ENCODE measurements at places on chromosomes 6 and 20.

GRCh38 chr6:137764464-137764863 is 102.6 kb upstream of the TNFAIP3 start:
- no peak for DNase-seq

DNA sequence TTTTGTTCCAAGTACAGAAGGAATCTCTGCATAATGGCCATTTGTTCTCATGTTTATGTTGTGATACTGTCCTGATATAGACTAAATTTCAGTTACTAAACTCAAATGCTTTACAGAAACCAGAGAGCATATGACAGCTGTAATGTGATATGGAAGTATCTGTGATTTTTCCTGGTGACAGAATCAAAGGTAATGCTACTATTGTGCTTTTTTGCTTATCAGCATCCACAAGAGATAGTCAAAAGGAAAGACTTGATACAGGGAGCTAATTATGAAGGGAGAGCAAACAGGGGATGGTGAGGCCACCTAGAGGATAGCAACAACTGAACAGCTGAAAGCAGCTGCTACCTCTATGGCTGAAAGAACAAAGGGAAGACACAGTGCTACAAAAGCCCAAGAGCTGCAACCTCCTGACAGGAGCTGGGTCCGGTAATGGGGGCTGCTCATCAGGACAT is 181.4 kb downstream of the PHF3 start:
- DNase-seq: no peak

DNA sequence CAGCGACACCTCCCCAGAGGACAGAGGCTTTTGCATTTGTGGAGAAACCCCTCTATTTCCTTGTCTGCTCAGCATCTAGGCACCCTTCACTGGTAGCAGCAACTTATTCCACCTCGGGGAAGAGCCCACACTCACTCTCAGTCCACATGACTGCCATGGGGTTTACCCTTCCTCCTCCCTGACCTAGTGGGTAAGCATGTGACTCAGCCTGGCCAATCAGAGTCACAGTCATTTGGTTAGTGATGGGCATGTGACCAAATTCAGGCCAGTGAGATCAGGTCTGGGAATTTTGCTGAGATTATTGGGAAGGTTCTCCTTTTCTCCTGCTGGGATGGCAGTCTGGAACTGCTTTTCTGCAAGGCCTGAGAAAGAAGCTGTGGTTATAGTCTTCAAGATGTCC is 145.7 kb upstream of the PHACTR3 start:
- no peak for DNase-seq

DNA sequence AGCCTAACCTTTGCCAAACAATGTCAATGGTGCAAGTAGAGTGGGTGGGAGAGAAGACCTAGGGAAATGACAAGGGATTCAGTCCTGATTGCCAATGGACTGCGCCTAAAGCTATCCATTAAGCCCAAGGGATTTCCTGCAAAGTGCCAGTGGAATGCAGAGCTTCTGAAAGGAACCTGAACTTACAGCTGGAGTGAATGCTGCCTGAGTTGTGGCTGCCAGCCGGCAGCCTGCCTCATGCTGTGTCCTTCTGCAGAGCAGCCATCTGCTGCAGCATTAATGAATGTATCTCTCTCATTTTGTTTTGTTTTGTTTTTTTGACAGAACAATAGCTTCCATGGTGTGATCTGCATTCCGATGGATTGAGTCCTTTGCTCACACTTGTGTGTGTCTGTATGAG is 44.7 kb downstream of the SLC35F1 start:
- DNase-seq: no peak

DNA sequence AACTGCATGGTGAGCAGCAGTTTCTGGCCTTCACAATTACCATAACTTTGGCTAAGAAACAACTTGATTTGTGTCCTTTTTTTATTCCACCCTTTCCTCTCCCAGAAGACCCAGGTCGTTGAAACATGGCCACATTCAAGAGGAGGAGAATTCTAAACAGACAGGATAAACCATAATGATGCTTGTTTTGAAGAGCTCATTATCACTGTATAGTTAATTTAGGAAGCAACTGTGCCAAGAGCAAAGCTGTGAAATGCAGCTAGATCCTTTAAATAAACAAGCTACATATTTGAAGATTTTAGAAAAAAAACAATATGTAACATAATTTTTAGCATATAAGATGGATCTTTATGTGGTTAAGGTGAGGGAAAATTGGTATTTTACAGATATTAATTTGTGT is 104.5 kb downstream of the KLHL32 start:
- no peak for DNase-seq

DNA sequence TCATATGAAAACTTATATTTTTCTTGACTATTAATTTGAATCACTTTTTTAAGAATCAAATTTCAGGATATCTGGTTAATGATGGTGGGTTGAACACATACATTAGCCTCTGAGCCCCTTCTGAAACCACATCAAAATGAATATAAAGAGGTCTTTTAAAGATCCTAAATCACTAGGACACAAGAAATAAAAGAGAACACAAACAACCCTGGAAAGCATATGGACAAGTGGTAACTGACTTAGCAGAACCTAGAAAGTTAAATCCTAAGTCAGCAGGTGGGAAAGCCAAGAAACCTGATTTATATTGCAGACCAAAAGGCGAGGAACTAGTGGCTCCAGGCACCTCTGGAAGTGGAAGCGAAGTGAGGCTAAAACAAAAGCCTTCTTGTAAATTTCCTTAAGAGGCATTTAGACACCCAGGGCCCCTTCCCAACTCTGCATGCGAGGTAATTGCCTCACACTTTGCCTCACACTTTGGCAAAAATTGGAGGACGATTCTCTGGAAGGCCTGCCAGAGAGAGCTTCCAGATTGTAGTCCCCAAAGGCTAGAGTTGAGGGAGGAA is 293.9 kb downstream of the KHDC1L start:
- DNase-seq: no peak

- DNase-seq: no peak
Observed at GRCh38 chr6:147043994-147044477, 160.2 kb upstream of the STXBP5 start.

DNA sequence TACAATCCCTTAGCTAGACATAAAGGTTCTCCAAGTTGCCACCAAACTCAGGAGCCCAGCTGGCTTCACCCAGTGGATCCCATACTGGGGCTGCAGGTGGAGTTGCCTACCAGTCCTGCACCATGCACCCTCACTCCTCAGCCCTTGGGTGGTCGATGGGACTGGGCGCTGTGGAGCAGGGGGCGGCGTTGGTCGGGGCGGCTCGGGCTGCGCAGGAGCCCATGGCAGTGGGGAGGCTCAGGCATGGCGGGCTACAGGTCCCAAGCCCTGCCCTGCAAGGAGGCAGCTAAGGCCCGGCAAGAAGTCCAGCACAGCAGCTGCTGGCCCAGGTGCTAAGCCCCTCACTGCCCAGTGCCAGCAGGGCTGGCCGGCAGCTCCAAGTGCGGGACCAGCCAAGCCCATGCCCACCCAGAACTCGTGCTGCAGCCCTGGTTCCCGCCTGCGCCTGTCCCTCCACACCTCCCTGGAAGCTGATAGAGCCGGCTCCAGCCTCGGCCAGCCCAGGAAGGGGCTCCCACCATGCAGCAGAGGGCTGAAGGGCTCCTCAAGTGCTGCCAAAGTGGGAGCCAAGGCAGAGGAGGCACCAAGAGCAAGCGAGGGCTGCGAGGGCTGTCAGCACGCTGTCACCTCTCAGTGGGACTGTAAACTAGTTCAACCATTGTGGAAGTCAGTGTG is 912.1 kb downstream of the PHF3 start:
- peak; percentile 83 for DNase-seq

- DNase-seq: no peak
Observed at GRCh38 chr20:45047581-45048119, 53.3 kb downstream of the KCNS1 start.

DNA sequence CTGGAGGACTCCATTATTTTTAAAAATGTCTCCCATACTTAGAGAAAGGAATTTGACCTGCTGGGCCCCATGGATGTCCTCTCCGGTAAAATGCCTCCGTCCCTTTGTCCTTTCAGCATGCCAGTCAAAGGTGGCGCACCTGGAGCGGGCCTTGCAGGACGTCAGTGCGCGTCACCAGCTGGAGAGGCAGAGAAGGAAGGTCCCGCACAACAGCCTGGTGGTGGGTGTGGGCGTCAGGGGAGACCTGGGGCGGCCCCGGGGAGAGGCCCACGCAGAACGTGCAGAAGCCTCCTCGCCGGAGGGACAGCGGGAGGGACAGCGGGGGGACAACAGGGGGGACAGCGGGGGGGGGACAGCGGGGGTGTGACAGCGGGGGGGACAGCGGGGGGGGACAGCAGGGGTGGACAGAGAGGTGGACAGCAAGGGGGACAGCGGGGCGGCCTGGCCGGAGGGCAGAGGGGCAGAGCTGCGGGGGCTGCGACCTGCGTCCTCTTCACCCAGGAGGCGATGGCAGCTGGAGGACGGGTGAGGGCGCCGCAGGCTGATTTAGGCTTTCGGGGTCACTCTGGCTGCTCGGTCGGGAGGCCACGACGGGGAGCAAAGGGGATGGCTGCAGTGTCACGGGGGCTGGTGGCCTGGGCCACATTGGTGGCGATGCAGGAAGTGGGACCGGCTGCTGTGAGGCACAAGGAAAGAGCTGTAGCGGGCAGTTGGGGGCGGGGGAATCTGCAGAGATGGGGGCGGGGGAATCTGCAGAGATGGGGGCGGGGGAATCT is 859 bp upstream of the KIF25 start:
- peak; percentile 69 for DNase-seq

GRCh38 chr6:122969999-122970533 is 26.0 kb upstream of the CLVS2 start:
- DNase-seq: no peak

DNA sequence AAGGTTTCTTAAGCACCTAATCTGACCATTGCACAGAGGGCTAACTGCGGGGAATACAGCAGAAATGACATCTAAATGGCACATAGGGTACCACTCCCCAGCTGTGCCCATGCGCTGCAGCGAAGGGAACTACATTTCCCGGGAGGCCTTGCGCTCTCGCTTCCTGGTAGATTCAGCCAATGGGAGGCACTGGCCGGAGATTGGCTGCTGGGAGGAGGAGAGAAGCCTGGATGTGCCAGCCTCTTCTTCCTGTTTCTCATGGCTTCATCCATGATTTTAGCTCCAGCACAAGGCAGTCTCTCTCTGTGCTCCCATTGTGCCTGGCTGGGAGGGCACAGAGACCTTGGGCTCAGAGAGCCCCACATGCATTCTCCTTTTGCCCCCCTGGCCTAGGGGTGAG is 101.7 kb upstream of the FOXA2 start:
- DNase-seq: no peak

DNA sequence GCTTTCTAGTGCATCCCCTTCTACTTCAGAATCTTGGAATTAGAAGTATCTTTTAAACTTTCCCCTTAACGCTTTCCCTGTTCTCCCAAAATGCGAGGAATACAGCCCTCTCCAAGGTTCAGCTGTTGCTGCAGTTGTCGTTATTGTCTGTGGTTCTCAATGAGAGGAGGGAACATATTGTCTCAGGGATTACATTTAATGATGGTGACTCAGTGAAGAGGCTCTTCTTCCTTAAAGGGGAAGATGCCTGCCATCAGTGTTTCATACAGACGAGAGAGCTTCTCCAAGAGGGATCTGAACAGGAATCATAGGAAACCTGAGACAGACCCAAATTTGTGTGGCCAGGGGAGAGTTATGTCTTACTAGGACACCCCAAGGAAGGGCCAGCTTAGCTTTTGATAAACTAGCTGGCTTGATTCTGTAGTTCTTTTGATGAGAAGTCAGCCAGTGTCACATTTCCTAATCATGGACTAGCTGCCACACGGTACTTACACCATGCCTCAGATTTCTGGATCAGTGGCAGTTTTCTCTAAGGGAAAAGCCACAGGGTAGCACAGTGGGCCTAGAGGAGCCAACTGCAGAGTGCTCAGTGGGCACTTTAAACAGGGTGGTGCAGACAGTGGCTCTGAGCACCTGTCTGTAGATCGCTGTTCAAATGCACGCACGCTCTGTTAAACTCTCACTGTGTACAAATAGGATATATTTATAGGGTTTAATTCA is 59.7 kb upstream of the TMEM181 start:
- DNase-seq: no peak

GRCh38 chr6:40054186-40054585 is 119.9 kb upstream of the MOCS1 start:
- no peak for DNase-seq

GRCh38 chr20:33568378-33568777 is 78.5 kb downstream of the CBFA2T2 start:
- DNase-seq: no peak

GRCh38 chr6:44071670-44072451 is 55.4 kb downstream of the MRPL14 start:
- no peak for DNase-seq

DNA sequence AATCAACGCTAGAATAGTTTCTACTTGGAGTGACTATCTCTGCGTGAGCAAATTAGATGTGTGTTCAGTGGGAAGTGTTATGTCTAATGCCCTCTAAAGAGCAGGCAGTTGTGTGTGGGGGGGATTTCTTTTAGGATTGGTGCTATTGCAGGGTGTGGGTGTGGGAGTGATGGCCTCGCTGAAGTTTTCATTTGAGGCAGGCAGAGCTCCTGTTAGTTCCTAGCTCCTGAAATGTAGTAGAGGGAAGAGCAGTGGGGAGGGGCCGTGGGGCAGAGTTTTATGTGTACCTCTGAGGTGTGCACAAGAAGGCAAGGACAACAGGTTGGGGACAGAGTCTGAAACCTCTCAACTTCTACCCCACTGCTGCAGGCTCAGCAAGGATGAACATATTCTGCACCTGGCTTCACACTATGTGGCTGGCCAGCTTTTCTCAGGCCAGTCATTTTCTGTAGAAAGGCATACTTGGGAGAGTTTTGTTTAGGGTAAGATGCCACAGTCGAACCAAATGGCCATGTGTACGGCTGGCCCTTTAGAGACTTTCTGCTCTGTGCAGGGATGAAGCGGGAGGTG is 229.2 kb upstream of the SUPT3H start:
- no peak for DNase-seq

DNA sequence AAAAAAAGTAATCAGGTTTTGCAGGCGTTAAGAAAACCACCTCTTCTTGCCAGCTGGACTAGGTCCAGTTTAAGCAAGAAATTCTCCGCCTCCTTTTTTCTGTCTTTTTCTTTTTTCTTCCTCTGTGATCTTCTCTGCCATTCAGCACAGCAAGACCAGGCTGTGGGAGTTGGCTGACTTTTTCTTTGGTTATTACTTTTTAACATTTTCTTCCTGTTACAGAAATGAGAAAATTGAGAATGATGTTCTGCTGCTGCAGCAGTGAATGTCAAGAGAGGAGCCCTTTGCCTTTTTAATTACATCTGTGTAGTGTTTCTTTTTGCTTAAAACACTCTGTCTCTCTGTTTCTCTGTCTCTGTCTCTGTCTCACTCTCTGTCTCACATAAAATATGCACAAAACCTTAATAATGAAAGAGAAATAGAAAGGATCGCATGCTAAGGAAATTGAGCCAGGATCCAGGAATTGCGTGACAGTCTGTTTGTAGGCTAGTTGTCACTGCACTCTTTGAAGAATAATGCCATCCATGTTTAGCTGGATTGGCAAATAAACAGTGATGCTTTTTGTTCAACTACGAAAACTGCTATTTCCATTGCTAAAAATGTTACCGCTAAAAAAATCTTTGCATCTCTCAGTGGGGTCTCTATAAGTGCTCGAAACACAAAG is 103.2 kb upstream of the SUPT3H start:
- DNase-seq: no peak

DNA sequence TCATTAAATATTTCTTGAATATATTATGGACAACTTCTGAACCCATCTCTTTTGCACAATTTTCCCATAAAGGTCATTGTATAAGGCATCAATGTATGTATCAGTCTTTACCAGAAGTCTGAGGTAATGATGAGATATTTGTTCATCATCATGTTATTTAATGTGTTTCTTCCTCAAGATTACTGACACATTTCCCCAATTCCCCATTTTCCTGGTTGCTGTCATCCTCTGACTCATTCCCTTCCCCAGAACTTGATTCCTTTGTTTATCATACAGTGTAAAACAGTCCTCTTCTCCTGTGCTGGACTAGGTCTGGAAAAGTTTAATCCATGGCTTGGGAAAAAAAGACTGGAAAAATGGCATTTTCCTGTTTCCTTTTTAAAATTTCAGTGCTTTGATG is 107.9 kb upstream of the FLRT3 start:
- DNase-seq: no peak

Data from osteocyte (in vitro differentiated cells).